ENCODE measurements at places on chromosomes 7 and 10.

DNA sequence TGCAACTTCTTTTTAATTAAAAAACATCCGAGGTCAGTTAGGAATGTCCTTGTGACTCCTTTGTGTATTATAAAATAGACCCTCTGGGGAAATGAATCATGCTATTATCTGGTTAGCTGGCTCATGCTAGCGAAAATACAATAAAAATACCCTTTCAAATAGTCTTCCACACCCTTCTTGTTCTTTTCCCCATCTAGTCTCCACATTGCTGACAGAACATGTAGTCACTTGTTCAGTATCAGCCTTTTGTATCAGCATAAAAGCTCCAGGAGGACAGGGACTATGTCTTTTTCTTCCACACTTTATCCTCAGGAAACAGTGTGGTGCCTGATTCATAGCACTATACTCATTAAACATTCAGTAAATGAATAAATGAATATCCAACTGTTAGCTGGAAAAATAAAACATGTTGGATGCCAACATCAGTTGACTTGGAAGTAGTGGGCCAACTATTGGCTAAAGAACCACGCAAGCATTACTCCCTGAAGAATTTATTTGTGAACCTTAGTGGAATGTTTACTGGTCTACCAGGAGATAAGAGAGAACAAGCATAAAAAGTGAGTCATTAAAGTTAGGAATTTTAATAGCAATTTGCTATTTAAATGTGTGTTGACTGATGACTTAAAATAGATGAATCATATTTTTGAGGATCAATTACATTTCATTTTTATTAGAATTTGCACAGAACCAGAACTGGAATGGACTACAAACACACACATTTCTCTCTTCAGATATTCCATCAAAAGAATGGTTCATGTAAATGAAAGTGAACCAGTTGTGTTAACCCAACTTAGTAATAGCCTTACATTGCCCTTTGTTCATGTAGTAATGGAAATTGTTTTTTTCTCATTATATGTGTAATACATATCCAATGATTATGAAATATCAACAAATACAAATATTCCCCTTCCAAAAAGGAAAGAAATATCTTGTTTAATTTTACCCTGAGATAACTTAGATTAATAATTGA is 129.6 kb downstream of the DKK1 start:
- DNase-seq = no peak

- no peak for DNase-seq
Measured at GRCh38 chr10:22986771-22987542, 59.1 kb downstream of the ARMC3 start.

DNA sequence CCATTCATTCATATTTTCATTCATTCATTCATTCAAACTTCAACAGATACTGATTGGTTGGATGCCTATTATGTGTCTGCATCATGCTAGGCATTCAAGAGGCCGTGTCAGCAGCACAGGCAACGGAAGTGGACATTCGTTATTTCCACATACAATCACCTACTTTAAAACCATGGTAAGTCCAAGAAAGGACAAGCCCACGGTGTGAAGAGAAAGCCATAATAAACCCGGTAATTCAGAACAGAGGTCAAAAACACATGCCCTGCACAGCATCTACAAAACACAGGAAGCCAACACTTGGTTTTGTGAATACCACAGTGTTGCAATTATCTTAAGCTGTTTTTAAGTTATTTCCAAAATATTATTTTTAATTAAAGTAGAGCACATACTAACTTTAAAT is 126.7 kb downstream of the GLI3 start:
- no peak for DNase-seq

GRCh38 chr7:142855756-142856564 is 1.1 kb downstream of the EPHB6 start:
- no peak for DNase-seq

GRCh38 chr7:132492823-132493445 is 83.3 kb downstream of the PLXNA4 start:
- DNase-seq = no peak

- no peak for DNase-seq
Measured at GRCh38 chr7:153475239-153475638, 577.0 kb upstream of the DPP6 start.

- no peak for DNase-seq
Measured at GRCh38 chr10:21432266-21432665, 93.2 kb downstream of the SKIDA1 start.

DNA sequence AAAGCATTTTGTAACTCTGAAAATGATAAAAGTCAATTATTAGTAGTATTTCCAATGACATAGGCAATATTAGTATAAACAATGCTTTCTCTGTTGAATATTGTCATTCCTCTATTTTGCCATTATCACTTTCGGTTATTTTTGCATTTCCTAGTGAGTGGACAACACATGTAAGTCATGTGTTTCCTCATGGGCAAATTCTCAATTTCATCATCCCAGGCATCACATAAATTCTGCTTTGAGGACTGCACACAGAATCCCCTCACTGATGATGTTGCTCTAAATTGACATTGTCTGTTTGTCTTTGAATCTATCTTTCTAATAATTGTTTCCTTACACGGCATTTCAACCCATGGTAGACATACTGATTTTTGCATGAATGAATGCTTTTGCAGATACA is 337.3 kb downstream of the GFRA1 start:
- no peak for DNase-seq

- DNase-seq = no peak
Measured at GRCh38 chr10:33732161-33732680, 397.8 kb upstream of the NRP1 start.

- DNase-seq = no peak
Measured at GRCh38 chr7:31056775-31057346, 4.8 kb downstream of the ADCYAP1R1 start.

- no peak for DNase-seq
Measured at GRCh38 chr10:132624847-132625471, 87.4 kb downstream of the INPP5A start.

DNA sequence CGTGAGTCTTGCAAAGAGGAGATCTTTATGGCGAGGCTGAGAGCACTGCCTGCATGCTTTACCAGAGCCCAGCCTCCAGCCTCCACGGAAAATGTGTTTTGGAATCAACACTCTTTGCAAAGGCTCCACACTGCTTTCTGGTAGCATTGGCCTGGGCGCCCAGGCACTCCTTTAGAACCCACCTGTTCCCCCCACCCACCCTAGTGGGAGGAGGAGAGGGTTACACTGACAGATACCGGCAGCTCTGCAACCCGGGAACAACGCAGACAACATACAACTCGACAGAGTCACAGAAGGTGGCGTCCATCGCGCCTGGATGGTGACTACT is 5.5 kb upstream of the MNX1 start:
- DNase-seq = no peak

- no peak for DNase-seq
Measured at GRCh38 chr7:121576148-121576917, 180.2 kb upstream of the FAM3C start.

DNA sequence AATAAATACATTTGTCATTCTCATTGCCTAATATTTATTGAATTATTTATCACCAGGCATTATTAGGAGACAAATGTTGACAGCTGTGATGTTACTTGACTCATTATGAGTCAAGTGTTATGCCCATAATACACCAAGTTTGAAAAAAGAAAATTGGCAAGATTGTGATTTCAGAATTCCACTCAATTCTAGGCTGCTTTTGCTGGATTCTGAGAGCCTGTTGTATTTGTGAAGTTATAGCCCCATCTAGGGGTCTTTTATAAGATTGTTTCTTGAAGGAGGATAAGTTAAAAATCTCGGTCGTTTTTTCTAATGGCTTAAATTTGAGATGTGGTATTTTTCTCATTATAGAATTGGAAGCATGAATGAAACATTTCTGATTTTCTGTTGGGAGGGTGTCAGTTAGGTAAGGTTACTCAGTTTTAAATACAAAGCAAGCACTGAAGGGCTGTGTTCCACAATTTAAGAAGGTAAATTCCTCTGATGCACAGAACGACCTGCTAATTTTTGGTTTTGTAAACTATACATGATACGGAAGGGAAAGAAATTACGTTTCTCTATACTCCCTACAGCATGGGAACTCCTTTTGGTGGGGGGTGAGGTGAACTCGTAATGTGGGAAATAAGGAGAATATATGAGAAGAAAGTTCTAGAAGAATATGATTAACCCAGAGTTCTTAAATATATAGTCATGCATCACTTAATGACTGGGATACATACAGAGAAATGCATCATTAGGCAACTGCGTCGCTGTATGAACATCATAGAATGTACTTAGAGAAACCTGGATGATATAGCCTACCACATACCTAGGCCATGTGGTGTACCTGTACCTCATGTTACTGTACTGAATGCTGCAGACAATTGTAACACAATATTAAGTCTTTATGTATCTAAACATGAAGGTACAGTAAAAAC is 2.6 kb downstream of the STK31 start:
- DNase-seq = no peak

GRCh38 chr7:116569737-116570136 is 44.9 kb downstream of the CAV1 start:
- DNase-seq = no peak

GRCh38 chr10:132554053-132554990 is 16.7 kb downstream of the INPP5A start:
- no peak for DNase-seq

GRCh38 chr7:98235901-98236300 is 16.1 kb downstream of the TECPR1 start:
- DNase-seq = no peak

- DNase-seq = no peak
Measured at GRCh38 chr7:158992759-158993158, 136.4 kb downstream of the DYNC2I1 start.

DNA sequence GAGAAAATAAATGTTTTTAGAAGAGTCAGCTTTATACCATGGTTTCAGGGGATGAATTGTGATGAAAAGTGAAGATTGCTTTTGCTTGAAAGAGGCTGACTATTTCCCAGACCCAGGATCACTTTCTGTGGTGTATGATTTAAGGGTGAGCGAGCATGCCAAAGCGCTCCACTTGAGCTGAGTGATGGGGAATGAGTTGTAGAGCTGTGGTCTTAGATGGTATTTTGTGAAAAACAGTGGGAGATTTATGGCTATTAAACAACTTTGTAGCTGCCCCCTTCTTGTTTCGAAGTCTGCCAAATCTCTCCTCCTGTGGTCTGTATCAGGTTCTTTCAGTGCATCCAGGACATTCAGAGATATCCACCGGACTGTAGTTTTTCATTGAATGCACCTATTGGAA is 888.2 kb downstream of the LRMDA start:
- no peak for DNase-seq

DNA sequence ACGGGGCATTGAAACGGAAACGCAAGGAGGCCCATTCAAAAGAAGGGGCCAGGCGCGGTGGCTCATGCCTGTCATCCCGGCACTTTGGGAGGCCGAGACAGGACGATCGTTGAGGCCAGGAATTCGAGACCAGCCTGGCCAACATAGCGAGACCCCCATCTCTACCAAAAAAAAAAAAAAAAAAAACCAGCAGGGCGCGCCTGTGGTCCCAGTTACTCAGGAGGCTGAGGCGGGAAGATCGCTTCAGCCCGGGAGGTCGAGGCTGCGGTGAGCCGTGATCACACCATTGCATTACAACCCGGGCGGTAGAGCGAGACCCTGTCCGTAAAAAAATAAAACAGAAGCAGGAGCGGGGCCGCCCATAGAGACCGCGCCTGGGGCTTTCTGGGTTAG is 396 bp downstream of the PSMG3 start:
- DNase-seq = no peak

DNA sequence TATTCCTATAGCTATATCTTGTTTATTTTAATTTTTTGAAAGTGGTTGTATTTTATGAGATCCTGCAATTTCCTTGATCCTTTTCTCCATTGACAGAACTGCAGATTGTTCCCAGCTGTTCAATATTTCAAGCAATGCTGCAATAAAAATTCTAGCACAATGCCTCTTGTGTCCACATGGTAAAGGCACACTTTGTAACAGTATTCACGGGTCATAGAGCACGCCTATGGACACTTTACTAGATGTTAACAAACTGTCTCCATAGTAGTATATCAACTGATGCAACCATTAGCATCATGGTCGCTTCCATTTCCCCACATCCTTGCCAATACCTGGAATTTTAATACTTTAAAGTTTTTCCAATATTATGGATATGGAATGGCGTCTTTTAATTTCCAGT is 123.9 kb upstream of the FZD8 start:
- DNase-seq = no peak

GRCh38 chr7:27171637-27172314 is 2.3 kb downstream of the HOXA10 start:
- DNase-seq = no peak

GRCh38 chr7:83520726-83521125 is 128.2 kb downstream of the SEMA3E start:
- no peak for DNase-seq

GRCh38 chr7:144720710-144721109 is 115.1 kb downstream of the TPK1 start:
- DNase-seq = no peak

GRCh38 chr7:155713384-155713783 is 68.9 kb downstream of the RBM33 start:
- no peak for DNase-seq

DNA sequence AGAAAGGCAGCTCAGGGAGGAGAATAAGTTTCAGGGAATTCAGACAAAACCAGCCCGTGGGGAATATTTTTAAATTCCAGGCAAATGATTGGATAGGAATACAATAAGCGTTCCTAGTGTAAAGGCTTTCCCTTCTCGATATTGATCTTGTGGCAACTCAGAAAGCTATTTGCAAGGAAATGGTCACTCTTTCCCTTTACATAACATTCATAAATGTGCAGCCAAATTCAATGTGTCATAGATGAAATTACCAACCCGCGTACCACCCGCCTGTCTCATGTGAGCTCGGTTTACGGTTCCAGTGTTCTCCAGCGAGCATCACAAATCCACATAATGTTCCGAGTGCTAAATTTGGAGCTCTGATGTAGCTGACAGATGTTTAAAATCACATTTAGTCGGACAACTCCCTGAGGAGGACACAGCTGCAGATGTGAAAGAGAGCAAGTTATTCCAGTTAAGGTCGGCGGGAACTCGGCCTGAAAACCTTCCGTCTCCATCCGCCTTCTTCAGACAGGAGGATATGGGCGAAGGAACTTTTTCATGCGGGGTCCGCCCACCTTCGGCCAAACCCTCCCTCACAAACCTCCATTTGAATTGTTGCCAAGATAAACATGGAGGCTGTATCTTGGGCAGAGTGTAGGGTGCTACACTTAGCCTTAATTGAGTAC is 327.0 kb downstream of the RNLS start:
- no peak for DNase-seq

- no peak for DNase-seq
Measured at GRCh38 chr10:22816298-22816653, 101.9 kb upstream of the PIP4K2A start.

DNA sequence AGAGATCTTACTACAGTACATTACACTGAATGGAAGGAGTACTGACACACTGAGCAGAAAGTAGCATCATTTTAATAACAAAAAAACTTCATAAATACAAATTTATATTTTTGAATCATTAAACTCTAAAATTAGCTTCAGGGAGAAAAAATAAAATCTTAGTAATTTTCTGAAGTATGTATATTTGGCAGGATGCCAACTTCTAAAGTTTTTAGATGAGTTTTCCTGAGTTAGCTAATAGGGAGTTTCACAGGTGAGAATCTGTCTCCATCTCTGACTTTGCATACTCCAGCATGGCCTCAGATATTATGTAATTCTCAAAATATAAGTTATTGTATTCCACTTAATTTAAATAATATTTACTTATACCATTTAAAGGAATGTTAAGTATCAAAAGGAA is 673.2 kb upstream of the PCDH15 start:
- no peak for DNase-seq
